ENCODE measurements at places on chromosomes 13 and 19.

DNA sequence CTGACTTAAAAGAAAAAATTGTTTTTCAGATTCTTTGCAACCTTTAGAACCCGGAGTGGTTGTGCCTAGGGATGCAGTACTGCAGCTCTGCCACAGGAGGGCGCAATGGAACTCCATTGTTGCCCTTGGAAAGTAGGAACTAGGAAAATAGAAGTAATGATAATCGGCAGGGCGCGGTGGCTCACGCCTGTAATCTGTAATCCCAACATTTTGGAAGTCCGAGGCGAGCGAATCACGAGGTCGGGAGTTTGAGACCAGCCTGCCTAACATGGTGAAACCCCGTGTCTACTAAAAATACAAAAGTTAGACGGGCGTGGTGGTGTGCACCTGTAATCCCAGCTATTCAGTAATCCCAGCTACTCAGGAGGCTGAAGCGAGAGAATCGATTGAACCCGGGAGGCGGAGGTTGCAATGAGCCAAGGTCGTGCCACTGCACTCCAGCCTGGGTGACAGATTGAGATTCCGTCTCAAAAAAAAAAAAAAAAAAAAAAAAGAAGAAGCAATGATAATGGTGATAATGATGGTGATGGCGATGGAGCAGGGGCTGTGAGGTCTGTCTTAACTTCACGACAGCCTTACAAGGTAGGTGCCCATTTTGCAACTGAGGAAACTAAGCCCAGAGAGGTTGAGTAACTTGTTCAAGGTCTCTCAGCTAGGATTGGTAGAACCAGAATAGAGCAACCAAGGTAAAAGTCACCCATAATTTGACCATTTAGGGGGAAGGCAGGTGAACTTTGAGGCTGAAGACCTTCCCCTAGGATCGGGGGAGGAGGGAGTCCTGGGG is 5.5 kb upstream of the ADAMTS10 start:
- DNase-seq, result no peak

GRCh38 chr19:58097781-58098681 is at the start of gene ZSCAN18:
Gene ZSCAN18 (minus strand): TSS chr19:58098231. CDS start chr19:58090267, 7,964 bp downstream.
- no peak for DNase-seq

- DNase-seq, result no peak
Measured at GRCh38 chr19:40387155-40387554, 2.8 kb downstream of the HIPK4 start.

- no peak for DNase-seq
Measured at GRCh38 chr19:39531834-39532232, 819 bp downstream of the EID2B start.

- DNase-seq, result no peak
Measured at GRCh38 chr13:41236369-41236768, 27.0 kb downstream of the MTRF1 start.

- DNase-seq, result no peak
Measured at GRCh38 chr13:105579821-105580710, 955.4 kb downstream of the EFNB2 start.

DNA sequence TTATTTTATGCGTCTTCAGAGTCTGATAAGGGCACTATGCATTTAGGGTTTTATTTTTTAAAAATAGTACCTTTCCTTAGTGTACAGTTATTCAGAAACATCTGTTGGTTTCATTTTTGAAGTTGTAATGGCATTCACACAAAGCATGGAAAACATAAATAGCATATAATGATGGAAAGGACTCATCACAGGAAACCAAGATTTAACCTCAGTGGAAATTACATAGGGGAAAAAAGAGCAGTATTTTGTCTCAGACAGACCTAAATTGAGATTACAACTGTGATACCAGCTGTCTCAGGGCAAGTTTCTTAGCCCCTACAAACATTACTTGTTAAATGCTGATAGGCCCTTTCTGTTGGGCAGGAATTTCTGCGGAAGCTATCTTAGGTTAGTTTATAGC is 57.2 kb downstream of the NHLRC3 start:
- DNase-seq, result no peak

GRCh38 chr13:44354884-44355283 is 18.7 kb upstream of the SERP2 start:
- DNase-seq, result no peak

DNA sequence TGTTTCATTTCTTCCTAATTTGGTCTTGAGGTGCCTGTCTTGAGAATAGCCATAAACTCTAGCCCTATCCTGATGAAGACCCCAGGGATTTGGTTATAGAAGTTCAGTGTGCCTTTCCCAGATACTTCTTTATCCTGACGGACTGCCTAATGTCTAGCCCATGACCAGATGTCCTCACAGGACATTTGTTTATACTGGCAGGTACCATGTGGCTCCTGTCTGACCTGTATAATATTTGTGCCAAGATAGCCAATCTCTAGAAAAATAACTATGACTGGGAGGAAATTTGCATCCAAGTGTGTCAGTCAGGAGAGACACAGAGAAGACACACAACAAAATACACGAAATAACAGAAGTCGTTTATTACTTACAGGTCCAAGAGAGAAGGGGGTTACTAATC is 69.2 kb upstream of the MIR17HG start:
- DNase-seq, result no peak

GRCh38 chr13:99977334-99977911 is 4.2 kb upstream of the ZIC2 start:
- no peak for DNase-seq

DNA sequence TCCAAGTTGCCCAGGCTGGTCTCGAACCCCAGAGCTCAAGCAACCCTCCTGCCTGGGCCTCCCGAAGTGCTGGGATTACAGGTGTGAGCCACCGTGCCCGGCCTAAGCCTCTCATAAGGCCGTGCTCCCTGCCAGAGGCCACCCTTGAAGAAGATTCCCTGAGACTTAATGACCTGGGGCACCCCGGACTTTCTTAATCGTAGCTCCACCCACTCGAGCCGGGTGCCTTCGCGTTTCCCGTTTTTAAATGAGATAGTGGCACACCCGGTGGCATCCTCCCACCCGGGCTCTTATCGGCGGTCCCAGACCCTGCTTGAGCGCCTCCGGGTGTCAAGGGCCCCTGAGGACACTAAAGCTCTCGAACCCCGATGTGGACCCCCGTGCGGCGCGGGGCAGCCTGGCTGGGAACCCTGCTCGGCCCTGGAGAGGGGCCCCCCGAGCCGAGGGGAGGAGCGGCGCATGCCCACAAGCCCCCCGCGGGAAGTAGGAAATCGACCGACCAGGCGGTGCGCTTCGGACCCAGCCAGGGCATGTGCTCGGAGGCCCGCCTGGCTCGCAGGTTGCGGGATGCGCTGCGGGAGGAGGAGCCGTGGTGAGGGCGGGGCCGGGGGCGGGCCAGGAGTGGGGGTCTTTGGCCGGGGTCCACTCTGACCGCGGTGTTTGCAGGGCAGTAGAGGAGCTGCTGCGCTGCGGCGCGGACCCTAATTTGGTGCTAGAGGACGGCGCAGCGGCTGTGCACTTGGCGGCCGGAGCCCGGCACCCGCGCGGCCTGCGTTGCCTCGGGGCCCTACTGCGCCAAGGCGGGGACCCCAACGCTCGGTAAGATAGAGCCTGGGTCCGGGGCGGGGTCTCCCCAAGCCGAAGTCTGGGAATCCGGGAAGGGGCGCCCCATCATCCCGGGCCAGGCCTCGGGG is at the start of gene ANKLE1:
ANKLE1 (plus strand) TSS at position 511 of the 914 bp plus-strand sequence; CDS start at position 531, 20 bp downstream.
- no peak for DNase-seq

- no peak for DNase-seq
Measured at GRCh38 chr13:64333888-64334287, 2896.2 kb downstream of the PCDH9 start.

DNA sequence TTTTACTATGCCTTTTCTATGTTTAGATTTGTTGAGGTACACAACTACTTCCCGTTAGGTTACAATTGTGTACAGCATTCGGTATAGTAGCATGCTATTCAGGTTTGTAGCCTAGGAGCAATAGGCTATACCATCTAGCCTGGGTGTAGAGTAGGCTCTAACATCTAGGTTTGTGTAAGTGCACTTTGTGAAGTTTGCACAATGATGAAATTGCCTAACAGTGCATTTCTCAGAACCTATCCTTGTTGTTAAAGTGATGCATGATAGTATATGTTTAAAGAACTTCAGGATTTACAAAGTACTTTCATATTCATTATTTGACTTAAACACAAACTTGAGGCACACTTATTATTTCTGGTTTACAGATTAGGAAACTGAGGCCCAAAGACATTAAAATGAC is 11.5 kb upstream of the SERPINE3 start:
- DNase-seq, result no peak

DNA sequence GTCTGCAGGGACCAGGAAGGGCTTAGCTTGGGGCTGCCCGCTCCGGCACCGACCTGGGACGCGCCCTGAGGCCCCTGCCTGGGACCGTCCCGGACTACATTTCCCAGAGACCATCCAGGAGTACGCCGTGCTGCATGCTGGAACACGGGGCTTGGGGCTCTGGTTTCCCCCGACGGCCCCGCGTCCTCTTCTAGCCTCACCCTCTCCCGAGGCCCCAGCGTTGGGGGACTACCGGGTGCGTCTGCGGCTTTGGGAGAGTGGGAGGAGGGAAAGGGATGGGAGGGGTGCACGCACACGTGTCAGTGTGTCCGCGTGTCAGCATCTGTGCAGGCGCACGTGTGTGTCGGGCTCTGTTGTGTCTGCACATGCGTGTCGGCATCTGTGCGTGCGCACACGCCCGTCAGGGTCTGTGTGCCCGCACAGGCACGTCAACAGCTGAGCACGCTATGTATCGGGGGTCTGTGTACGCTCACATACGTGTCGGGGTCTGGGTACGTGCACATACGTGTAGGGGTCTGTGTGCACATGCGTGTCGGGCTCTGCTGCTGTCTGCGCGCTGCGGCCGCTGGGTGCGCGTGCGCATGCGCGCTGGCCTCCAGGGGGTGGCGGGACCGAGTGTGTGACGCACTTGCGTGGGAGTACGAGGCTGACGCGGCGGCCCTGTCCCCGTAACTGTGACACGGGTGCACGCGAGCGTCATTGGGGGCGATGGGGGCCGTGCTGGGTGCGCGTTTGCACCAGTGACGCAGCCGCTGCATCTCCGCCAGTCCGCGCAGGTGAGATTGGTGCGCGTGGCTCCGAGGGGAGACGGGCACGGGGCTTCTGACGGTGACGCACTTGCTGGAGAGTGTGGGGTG is at the start of gene ZNF331:
ZNF331 (plus strand) TSS at position 625 of the 857 bp plus-strand sequence. CDS start 31,232 bp downstream, outside the sequence.
- no peak for DNase-seq

- DNase-seq, result no peak
Measured at GRCh38 chr19:30318936-30319335, 53.2 kb upstream of the ZNF536 start.

GRCh38 chr19:47253467-47253881 is 2.9 kb upstream of the CCDC9 start:
- no peak for DNase-seq
